Cardiac septum (tissue), 1 donor: ENCODE measurements at places on chromosomes 2 and 18. TPM values are rescaled to one million over a fixed set of nuclear protein-coding genes. Genes with fewer than 3 reads are reported as not detected.

Gene UGT1A10
- not detected for total RNA-seq

Gene LONRF2
- total RNA-seq, result 24.5 TPM

Gene MROH2A
- total RNA-seq, result not detected

DNA sequence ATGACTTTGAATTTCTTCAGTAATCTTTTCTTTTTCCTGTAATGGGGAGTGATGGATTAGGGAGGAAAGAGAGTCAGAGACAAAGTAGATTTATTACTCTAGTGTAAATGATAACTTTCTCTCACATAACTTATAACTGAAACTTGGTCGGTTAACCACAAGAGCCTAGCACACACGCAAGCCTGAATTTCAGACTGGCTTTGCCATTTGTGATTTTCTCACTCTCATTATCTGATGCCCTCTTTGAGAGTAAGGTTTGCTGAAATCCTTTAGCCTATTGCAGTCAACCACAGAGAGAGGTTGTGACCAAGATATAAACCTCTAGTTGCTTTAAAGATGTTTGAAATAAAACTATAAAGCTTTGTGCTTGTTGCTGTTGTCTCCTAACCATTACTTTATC, 117.9 kb upstream of the NETO1 start:
- no peak for DNase-seq

DNA sequence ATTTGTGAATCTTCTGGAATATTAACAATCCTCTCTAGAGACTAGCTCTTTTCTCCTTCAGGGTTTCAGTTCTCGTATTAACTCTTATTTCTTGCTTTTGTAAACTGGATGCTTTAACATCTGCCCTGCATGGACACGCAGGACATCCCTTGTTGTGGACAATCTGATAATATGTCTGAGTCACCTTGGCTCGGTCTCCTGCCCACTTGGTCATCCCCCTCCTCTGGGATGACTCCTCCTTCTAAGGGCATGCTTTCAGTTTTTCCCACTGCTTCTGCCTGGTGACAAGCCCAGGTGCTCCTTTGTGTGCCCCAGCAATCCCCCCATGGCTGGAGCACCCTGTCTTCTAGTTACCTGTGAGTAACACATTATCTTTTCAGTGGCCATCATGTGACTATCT, 460.5 kb downstream of the DSC3 start:
- no peak for DNase-seq

- no peak for DNase-seq
These were observed 81.7 kb downstream of the EPC2 start for GRCh38 chr2:148726228-148726627.

DNA sequence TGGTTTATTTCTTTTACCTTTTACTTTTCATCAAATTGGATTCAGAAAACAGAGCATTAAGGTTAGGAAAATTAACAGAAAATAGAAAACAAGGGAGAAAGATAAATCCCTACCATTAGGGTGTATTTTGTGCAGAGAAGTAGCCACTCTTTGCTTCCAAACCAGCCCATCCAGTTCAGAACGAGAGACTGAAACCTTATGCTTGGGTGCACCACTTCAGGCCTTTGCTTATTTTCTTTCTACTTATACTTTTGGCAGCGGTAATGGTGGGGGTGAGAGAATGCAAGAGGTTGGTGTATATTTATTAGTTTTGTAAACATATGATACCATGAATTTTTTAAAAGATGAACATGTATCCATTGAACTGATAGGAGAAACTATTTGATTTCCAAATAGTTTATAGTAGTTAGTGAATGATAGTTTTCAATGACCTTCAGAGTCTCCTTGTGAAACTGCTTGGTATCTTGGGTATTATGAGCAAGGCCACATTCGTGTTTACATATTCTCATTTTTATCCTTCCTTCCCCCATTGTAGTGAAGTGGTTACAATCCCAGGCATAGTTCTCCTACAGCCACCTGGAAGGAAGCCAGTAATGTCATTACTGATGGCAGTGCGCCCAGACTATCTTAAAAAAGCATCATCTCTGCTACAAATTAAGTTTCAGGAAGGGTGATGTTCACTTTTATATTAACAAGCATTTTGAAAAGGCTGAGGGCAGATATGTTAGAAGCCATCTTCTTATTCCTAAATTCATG, 60.8 kb downstream of the MFSD6 start:
- peak; percentile 87 for DNase-seq

DNA sequence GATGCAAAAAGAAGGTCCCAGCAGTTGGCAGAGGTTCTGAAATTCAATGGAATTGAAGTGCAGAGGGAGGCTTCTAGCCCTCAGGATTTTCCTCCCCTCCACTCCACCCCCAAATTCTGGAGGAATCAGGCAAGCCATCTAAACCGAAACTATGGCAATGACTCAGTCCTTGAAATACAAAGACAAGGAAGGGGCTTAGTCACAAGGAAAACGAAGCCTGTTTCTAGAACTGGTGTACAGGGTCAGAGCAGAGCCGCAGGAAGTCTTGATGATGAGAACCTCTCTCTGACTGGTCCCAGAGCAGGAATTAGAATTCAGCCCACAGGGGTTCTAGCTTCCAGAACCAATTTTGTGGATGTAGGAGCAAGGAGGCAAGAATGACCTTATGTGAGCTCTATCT, 111.7 kb upstream of the SCN1A start:
- no peak for DNase-seq

GRCh38 chr18:72427721-72428120, 116.4 kb downstream of the CBLN2 start:
- no peak for DNase-seq

- DNase-seq, result no peak
These were observed 7.0 kb downstream of the NCKAP5 start for GRCh38 chr2:133561045-133561852.

DNA sequence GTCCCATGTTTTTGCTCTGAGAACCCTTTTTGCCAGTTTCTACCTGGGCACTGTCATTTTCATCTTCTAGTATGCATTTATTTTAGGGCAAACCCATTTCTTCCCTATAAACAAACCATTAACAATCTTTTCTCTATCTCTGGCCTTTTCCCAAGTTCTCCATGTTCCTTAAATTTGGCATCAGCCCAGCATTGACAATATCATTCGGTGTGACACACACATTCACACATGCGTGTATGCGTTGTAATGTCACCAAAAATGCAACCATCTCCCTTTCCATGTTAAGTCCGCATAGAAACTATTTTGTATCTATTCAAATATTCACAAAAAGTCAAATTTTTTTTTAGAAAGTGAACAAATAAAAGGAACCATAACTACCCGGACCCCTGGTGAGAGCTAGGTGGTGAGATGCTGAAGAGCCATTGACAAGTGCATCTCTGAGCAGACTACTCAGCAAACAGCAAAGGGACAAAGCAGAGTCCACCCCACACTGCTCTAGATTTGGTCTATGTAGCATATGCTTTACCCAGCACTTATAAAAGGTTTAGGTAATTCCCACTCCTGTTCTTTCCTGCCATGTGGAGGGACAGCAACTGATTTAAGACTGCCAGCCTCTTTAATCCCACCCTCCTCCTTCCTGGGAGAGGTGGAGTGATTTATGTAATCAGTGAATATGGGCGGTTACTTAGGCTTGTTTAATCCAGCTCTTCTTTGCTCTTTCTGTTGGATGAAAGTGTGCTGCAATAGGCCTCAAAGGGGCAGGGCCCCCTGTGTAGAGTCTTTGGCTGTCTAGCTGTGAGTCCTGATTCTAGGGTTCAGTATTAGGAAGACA, 124.1 kb downstream of the METTL8 start:
- DNase-seq, result no peak
